Peyer's patch (tissue), 4 donors: ENCODE measurements at places on chromosomes 1 and 21. TPM values are rescaled to one million over a fixed set of nuclear protein-coding genes. Genes with fewer than 3 reads are reported as not detected.
A peak's percentile ranks its signal among the peaks of the same experiment; 100 is the strongest.

The ATAD3B gene
- 130 TPM for total RNA-seq

The SGIP1 gene
- 4.7 TPM for total RNA-seq

The PPIE gene
- 35.9 TPM for total RNA-seq

The OR10Z1 gene
- not detected for total RNA-seq

DNA sequence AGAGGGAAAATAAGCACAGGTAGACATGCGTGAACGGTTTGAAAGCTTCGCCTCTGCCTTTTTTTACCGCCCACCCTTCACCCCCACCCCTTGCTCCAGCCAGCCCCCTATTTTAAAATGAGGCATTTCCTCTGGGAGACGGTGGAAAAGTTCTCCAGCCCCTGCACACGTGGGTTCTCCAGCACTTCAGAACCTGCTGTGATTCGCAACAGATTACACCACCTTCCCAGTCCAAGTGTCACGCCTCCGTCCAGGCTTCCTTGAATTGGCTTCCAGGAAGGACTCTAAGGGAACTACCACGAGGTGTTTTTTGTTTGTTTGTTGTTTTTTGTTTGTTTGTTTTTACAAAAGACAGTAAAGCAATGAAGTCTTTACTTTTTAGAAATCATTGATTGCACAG is 2.6 kb downstream of the LRRC7 start:
- H3K36me3 ChIP-seq: no peaks in the 10 kb centered on the region
- H3K27ac ChIP-seq: no peak overlapping the region
- no peak for DNase-seq
- no peaks in the 10 kb centered on the region for H3K4me1 ChIP-seq

GRCh38 chr1:220889848-220890287 is 10.6 kb downstream of the HLX start:
- no peak overlapping the region for H3K27ac ChIP-seq
- H3K27me3 ChIP-seq: peaks cover 16% of the 10 kb centered on the region
- DNase-seq: no peak
- no peaks in the 10 kb centered on the region for H3K36me3 ChIP-seq

- no peak for DNase-seq
- H3K4me1 ChIP-seq: peaks cover 4% of the 10 kb centered on the region
- H3K27me3 ChIP-seq: no peaks in the 10 kb centered on the region
These were observed 26.7 kb upstream of the EDN2 start for GRCh38 chr1:41511239-41511540.

DNA sequence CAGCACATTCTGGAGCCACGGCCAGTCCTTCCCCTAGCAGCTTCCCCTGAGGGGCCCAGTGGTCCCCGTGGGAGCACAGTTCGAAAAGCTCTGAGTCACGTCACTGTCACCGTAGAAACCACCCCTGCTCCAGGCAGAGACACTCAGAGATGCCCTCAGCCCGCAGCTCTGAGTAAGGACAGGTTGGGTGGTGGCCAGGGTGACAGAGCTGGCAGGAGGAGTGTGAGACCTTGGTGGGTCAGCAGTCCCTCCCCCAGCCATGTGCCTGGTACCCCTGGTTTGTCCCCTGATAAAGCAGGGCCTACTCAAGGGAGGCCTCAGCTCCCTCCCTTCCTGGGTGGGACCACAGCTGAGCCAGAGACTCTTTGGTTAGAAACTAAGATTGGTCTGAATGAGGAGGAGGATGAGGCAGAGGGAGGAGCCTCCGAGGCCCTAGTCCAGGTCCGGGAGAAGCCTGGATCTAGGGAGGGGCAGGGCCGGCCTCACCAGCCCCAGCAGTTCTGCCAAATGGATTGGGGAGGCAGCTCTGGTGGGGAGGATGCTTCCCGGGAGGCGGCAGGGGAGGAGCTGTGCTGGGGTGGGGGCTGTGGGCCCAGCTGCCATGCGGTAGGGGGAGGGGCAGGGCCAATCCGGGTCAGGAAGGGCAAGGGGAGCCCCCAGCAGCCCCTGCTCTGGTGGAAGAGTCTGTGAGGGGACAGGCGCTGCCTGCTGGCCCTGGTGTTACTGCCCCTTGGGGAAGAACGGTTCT is 55.2 kb downstream of the SLC9A1 start:
- H3K27me3 ChIP-seq: no peaks in the 10 kb centered on the region
- H3K27ac ChIP-seq: peak overlapping the region; percentile 31
- H3K36me3 ChIP-seq: no peaks in the 10 kb centered on the region

GRCh38 chr1:46521414-46521813 is 30.0 kb downstream of the KNCN start:
- no peak overlapping the region for H3K4me3 ChIP-seq
- H3K27ac ChIP-seq: no peak overlapping the region
- H3K4me1 ChIP-seq: peaks cover 27% of the 10 kb centered on the region
- no peak for DNase-seq
- H3K36me3 ChIP-seq: no peaks in the 10 kb centered on the region
- no peaks in the 10 kb centered on the region for H3K27me3 ChIP-seq

GRCh38 chr1:178609015-178609414 is 96.1 kb downstream of the TEX35 start:
- no peak for DNase-seq
- no peaks in the 10 kb centered on the region for H3K36me3 ChIP-seq
- no peak overlapping the region for H3K4me3 ChIP-seq
- H3K4me1 ChIP-seq: peaks cover 27% of the 10 kb centered on the region
- H3K27ac ChIP-seq: peak overlapping the region; percentile 71
- H3K27me3 ChIP-seq: no peaks in the 10 kb centered on the region

DNA sequence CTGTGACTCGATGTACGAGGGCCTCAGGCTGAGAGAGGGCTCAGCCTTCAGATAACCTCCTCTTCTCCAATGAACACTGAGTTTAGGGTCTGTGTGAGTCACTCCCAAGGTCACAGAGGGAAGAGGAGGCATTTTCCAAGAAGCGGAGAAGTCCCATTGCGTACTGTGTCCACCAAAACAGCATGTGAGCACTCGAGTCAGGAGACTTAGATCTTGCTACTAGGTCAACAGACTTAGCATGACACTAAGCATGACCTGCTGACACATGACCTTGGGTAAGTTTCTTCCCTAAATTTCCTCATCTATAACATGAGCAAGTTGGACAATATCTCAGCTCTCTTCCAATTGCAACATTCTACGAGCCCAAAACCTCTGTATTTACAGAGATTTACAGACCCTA is 68.0 kb downstream of the PLPP3 start:
- peaks cover 8% of the 10 kb centered on the region for H3K4me1 ChIP-seq
- H3K27me3 ChIP-seq: no peaks in the 10 kb centered on the region
- no peaks in the 10 kb centered on the region for H3K36me3 ChIP-seq
- no peak overlapping the region for H3K4me3 ChIP-seq
- no peak overlapping the region for H3K27ac ChIP-seq
- DNase-seq: no peak

DNA sequence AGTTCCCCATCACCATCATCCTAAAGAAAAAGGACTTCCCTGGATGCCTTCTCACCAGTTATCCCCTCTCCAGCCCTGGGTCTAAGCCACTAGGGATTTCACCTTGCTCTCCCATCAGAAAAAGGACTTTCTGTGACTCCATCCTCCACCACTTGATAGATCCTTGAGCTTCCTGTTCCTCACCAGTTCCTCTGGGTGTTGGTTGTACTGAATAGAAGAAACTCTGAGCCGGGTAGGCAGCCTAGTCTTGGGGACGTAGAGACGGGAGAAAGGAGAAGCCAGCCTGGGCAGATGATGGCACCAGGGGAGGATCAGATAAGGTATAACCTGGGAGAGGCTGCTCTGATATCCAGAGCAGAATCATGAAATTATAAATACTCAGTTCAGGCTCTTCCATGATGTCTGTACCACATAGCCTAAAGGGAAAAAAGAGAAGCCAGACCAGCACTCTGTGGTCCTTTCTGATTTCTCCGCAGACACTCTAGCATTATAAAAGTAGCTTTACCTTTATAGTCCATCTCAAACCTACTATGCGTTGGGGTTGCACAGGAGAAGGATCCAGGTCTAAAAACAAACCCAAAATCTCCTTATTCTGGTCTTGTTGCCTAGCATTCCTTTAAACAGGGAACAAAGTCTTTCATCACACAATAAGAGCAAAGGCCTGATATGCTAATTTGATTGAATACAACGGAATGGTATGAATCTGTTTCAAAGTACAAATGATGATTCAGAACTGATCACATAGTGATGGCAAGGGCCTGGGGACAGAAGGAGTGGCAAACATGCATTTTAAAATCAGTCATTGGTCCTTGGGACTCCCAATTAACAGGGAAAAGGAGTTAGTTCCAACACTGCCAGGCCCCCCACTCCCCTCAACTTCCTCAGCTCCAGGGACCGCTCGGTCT is 1.2 kb upstream of the CD34 start:
- H3K4me1 ChIP-seq: peaks cover 7% of the 10 kb centered on the region
- no peaks in the 10 kb centered on the region for H3K36me3 ChIP-seq
- no peak overlapping the region for H3K4me3 ChIP-seq
- H3K27me3 ChIP-seq: peaks cover 5% of the 10 kb centered on the region
- no peak overlapping the region for H3K27ac ChIP-seq

GRCh38 chr1:88985032-88985431 is 7.4 kb downstream of the KYAT3 start:
- H3K4me1 ChIP-seq: peaks cover 7% of the 10 kb centered on the region
- DNase-seq: no peak
- no peak overlapping the region for H3K4me3 ChIP-seq
- peak overlapping the region; percentile 24 for H3K27ac ChIP-seq

- no peak overlapping the region for H3K4me3 ChIP-seq
- H3K27ac ChIP-seq: no peak overlapping the region
- no peaks in the 10 kb centered on the region for H3K27me3 ChIP-seq
These were observed 75.0 kb upstream of the DUSP10 start for GRCh38 chr1:221816899-221817298.

- H3K27ac ChIP-seq: no peak overlapping the region
- H3K27me3 ChIP-seq: no peaks in the 10 kb centered on the region
- no peak for DNase-seq
- no peak overlapping the region for H3K4me3 ChIP-seq
- H3K4me1 ChIP-seq: no peaks in the 10 kb centered on the region
These were observed 112.1 kb upstream of the IGSF21 start for GRCh38 chr1:17995480-17995879.

DNA sequence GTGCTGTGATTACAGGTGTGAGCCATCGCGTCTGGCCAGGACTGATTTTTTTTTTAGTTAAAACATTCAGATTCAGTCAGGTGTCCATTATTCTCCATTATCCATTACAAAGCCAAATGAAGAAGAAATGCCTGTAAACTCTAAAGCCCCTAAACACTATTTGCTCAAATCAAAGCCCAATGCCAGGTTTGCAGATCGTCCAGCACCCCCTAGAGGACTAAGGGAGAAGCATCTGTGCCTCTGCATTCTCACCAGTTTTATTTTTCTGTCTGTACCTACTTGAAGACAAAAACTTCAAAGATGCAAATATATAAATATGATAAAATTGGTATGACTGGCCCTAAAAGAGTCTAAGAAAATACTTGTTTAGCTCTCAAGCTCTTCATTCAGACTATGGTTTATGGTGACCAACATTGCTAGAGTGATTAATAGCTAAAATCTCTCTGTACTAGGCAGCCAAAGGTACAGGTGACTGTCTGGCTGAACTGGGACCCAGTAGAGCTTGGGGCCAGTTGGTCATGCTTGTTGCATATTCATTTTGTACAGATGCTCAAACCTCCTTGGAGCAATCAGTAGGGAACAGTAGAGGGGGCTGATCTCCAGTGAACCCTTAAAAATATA is 138.4 kb downstream of the SYT2 start:
- no peaks in the 10 kb centered on the region for H3K27me3 ChIP-seq
- H3K4me1 ChIP-seq: no peaks in the 10 kb centered on the region
- no peak for DNase-seq
- H3K4me3 ChIP-seq: no peak overlapping the region
- peaks cover 41% of the 10 kb centered on the region for H3K36me3 ChIP-seq
